PC-3 (cell line): ENCODE measurements at places on chromosomes 3 and 15. TPM values are rescaled to one million over a fixed set of nuclear protein-coding genes. Genes with fewer than 3 reads are reported as not detected.

The FOXL2NB gene
- 0.17 TPM in 1 of 2 replicates, not detected in the other for total RNA-seq

GRCh38 chr3:133230195-133230594 lies 169.7 kb upstream of the BFSP2 start:
- H3K4me1 ChIP-seq = no peaks in the 10 kb centered on the region
- no peak overlapping the region for H3K4me3 ChIP-seq
- no peak overlapping the region for H3K27ac ChIP-seq
- H3K27me3 ChIP-seq = no peaks in the 10 kb centered on the region
- DNase-seq = no peak
- H3K36me3 ChIP-seq = no peaks in the 10 kb centered on the region

- no peak overlapping the region for H3K4me3 ChIP-seq
- peak; percentile 75 for DNase-seq
- no peaks in the 10 kb centered on the region for H3K27me3 ChIP-seq
- peak overlapping the region; percentile 35; the same call in 1 of the 2 replicates for H3K27ac ChIP-seq
Observed at GRCh38 chr15:69576035-69576526, 123.5 kb downstream of the RPLP1 start.

The TF gene
- not detected in 2 replicates for total RNA-seq

DNA sequence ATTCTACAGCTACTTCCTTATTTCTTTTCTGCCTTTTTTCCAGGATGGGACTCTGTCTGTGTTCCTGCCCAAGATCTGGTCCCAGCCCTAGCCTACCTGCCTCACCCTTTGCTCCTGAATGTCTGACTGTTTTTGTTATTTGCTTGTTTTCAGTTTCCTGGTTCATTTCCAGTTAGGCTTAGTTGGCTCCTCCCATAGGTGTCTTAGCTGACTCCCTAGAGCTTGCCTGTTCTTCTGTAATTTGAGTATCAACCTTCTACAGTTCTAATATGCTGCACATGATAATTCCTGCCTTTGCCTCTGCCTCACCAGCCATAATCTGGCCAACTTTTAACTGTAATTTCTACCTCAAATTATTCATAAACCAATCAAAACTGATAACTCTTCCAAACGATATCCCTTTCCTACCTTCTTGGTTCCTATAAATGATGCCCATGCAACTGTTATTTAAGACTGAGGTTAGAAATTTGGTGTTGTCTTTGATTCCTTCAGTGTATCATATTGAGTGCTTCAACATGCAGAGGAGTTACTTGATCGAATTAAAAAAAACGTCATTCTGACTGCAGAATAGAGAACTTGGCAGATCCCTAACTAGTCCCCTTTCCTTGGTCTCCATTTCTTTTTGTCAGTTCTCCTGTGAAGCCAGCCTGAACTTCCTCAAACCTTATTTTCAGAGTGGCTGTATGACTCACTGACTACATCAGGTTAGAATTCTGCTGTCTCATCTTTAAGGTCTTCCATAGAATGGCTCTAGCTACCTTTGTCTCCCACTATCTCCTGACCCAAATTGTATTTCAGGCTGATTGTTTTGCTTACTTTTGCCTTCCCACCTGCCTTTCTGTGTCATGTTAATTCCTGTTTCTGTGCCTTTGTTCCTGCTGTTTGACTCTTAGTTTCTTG lies 8.4 kb downstream of the GOLM2 start:
- peak; percentile 81 for DNase-seq
- H3K4me1 ChIP-seq = peaks cover 23% of the 10 kb centered on the region

The SOX14 gene
- not detected in 2 replicates for total RNA-seq

The RTP1 gene
- total RNA-seq = not detected in 2 replicates

DNA sequence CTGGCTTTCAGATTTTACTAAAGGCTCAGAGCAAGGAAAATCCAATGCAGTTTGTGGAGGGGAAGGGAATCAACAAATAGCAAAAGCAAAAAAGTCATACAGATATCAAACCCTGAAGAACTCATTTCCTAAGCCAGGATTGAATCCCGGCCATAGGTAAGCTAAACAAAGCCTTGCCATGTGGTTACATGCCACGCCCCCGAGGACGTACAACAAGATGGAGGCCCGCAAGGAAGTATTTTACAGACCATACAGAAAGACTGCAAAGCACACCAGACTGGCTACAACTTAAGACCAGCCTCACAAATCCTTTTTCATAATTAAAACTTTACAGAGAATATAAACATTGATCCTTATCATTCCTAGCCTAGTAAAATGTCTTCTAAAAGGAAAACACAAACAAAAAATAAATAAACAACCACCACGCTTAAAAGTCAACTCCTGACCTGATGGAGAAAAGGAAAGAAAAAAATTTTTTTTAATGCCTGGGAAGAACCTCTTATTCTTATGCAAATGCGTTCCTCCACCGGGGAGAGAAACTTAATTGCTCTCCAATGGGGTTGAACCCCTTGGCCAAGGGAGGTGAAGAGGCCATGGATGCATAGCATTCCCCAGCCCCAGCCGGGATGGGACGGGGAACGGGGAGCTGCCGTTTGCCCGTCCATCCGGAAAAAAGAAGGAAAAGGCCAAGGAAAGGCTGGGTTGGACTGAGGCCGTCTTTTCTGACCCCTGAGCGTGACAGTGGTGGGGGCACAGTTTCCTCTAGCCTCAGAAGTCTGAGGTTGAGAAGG lies 39.3 kb downstream of the IL1RAP start:
- H3K27me3 ChIP-seq = no peaks in the 10 kb centered on the region
- H3K36me3 ChIP-seq = no peaks in the 10 kb centered on the region; the same call in none of the 2 replicates
- no peak overlapping the region for H3K27ac ChIP-seq
- DNase-seq = no peak
- no peak overlapping the region for H3K4me3 ChIP-seq

GRCh38 chr3:194141415-194142155 lies 5.6 kb downstream of the HES1 start:
- H3K27me3 ChIP-seq = no peaks in the 10 kb centered on the region
- DNase-seq = peak; percentile 94
- H3K4me3 ChIP-seq = peak overlapping the region; percentile 53
- H3K36me3 ChIP-seq = peaks cover 18% of the 10 kb centered on the region; the same call in 1 of the 2 replicates
- peak overlapping the region; percentile 87 for H3K27ac ChIP-seq

DNA sequence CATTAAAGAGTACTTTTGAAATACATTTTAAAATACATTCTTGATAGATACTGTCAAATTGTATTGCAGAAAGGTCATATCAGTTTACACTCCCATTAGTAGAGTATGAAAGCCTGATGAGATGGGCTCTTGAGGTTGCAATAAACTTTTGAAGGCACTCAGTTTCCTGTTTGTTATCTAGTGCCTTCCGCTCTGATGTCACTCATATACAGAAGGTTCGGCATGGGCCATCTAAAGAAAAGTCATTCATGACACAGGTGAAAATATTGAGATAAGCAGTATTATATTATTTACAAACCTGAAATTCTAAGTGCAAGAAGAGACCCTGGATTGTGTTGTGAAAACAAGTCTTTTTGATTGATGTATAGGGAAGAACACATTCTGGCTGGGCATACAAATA lies 36.5 kb upstream of the DENND4A start:
- DNase-seq = no peak
- H3K4me3 ChIP-seq = no peak overlapping the region
- peaks cover 10% of the 10 kb centered on the region for H3K4me1 ChIP-seq
- no peaks in the 10 kb centered on the region for H3K27me3 ChIP-seq
- H3K27ac ChIP-seq = no peak overlapping the region

- no peak overlapping the region for H3K27ac ChIP-seq
- no peaks in the 10 kb centered on the region for H3K36me3 ChIP-seq
- no peak overlapping the region for H3K4me3 ChIP-seq
- no peak for DNase-seq
Observed at GRCh38 chr15:49751191-49751590, 130.3 kb downstream of the DTWD1 start.

DNA sequence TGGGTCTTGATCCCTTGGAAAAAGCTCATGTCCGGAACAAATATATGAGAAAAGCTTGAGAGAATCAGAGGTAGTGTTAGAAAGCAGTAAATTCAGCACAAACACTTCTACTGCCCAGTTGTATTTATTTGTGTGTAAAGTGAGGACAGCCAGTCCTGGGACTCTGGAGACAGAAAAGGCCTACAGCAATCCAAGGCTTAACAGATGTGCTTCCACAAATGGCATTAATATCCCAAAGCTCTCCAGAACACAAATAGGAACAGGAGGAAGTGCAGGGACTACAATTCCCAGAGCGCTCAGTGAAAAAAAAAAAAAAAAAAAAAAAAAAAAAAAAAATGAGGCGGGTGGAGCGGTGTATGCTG lies 390 bp upstream of the AP2M1 start:
- peak overlapping the region; percentile 24; the same call in 1 of the 2 replicates for H3K4me3 ChIP-seq
- no peak overlapping the region for H3K27ac ChIP-seq
- H3K36me3 ChIP-seq = peaks cover 23% of the 10 kb centered on the region
- DNase-seq = no peak

The TMC3 gene
- total RNA-seq = not detected in 2 replicates

The FEZF2 gene
- total RNA-seq = not detected in 2 replicates

DNA sequence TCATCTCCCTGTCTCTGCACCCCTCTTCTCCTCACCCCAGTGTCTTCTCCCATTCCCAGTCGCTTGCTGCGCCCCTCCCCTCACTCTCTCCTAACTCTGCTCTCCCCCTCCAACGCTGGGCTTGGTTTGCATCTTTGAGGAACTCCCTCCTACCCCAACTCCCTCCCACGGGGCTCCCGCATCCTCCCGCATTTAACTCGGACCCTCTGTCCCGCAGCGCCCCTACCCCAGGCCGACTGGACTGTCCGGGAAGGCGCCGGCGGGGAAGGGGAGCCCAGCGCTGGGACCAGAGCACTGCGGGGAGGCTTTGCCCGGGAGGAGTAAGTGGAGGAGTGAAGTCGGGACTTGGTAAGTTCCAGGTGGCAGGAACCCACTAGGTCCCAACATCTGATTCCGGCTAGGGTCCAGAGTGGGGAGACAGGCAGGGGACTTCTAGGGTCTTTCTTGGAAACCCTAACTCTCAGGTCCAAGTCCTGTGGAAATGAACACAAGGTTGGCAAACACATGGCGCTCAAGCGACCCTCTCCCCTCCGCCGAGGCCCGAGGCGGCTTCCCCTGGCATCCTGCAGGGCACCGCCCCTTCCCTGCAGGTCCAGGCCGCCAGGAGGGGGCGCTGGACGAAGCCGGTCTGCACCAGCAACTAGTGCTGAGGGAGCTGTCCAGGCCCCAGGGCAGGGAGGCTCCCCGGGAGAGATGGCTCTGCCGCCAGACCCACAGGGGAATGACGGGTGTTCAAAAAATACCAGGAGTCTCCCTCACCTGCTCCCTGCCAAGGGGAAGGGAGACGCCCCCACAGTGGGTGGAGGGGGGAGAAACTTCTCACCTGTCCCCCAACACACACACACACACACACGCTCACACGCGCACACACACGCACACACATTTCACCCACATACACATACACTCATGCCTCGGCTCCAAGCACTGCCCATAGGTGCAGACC lies 53.2 kb downstream of the LHFPL4 start:
- H3K36me3 ChIP-seq = no peaks in the 10 kb centered on the region; the same call in 1 of the 2 replicates
- DNase-seq = peak; percentile 85
- no peak overlapping the region for H3K27ac ChIP-seq
- H3K27me3 ChIP-seq = no peaks in the 10 kb centered on the region

DNA sequence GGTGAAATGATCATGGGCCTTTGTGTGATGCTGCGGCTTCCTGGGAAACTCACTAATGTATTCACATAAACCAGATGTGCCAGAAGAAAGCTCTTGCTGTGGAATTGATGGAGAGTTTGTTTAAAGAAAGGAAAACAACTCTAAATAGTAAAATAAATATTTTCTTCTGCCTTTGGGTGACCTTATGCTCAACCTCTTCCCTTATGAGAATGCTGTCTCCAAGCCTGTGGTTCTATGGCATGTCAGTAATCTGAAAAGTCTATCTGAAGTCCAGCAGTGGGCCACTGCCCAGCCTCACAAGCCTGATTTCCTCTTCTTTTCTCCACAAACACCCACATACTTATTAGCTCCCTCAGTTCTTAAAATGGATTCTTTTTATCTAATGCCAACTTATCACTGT lies 49.9 kb upstream of the PHLDB2 start:
- H3K4me3 ChIP-seq = no peak overlapping the region
- no peaks in the 10 kb centered on the region for H3K27me3 ChIP-seq
- H3K27ac ChIP-seq = peak overlapping the region; percentile 6
- no peaks in the 10 kb centered on the region for H3K36me3 ChIP-seq
- peaks cover 59% of the 10 kb centered on the region for H3K4me1 ChIP-seq

DNA sequence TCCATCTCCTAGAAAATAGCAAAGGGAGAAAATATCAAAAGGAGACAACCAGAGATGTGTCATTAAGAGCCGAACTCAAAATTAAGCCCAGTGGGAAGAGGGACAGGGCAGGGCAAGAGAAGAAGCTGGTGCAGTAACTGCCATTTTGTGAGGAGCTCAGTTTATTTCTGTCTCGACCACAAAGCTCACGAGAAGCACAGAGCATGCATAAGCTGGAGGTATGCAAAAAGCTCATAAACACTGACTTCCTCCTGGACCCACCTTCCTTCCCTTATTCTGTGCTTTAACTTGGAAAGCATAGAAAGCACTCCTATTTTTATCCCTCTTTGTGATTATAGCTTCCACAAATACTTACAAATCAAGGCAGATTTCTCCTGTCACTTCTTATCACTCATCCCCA lies 81.3 kb downstream of the DGKG start:
- peak overlapping the region; percentile 51 for H3K27ac ChIP-seq
- peaks cover 30% of the 10 kb centered on the region for H3K4me1 ChIP-seq
- H3K4me3 ChIP-seq = no peak overlapping the region; the same call in 1 of the 2 replicates
- no peaks in the 10 kb centered on the region for H3K27me3 ChIP-seq
- no peak for DNase-seq
- H3K36me3 ChIP-seq = no peaks in the 10 kb centered on the region

The DAZL gene
- 0.04 TPM in 1 of 2 replicates, not detected in the other for total RNA-seq

DNA sequence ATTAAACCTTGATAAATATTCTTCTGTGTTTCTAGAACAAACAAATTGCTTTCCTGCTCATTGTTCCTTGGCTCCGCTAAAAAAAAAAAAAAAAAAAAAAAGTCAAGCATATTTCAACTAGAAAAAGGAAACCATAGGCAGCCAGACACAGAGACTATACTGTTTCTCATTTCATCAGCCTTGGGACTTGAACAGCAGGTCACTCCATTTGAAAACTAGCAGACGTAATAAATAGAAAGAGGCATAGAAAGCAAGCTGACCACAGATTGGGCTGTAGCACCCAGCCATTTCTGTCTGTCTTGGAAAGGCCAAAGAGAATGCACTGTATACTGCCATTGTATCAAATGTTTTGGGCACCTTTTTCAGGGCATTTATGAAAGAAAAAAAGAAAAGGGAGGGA lies 697.1 kb downstream of the NLGN1 start:
- H3K36me3 ChIP-seq = no peaks in the 10 kb centered on the region
- H3K4me1 ChIP-seq = peaks cover 11% of the 10 kb centered on the region
- H3K27ac ChIP-seq = no peak overlapping the region
- no peaks in the 10 kb centered on the region for H3K27me3 ChIP-seq
